ENCODE measurements at places on chromosomes 7 and 10.

GRCh38 chr7:5636914-5637313 lies 144.5 kb downstream of the RNF216 start:
- DNase-seq, result peak; percentile 83

- no peak for DNase-seq
Measured at GRCh38 chr10:30386801-30387588, 37.9 kb upstream of the MTPAP start.

DNA sequence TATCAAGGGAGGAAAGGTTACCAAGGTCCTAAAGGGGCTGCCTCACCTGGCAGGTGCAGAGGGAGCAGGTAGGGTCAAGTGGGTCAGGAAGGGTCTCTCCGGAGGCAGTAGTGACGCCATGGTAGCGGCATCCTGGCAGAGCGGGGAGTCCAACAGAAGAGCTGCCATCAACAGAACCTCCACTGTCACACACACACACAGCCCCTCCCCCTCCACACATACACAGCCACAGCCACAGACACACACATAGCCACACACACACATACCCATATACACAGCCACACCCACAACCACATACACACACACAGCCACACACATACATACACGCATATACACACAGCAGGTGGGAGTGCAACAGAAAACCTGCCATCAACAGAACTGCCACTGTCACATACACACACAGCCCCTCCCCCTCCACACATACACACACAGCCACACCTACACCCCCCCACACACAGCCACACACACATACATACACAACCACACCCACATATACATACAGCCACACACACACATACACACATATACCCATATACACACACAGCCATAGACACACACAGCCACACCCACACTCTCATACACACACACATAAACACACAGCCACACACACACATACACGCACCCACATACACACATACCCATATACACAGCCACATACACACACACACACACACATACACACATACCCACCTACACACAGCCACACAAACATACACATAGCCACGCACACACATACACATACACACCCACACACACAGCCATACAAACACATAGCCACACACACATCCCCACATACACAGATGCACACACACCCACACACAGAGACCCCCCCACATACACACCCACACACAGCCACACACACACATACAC lies 23.1 kb downstream of the KCP start:
- DNase-seq, result no peak

DNA sequence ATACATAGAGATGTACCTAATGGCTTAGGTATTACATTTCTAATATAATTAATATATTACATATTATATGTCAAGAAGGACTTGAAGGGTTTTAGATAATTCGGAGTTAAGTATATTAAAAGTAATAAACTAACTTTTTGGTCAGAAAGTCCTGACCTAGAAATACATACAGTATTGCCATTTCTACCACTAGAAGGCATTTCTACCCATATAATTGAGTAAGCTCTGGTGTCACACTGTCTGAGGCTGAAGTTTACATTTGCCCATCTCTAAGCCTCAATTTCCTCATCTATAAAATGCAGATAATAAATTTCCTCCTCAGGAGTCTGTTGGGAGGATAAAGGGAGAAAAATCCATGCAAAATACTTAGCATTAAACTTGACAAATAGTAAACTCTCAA lies 7.1 kb downstream of the FKBP14 start:
- DNase-seq, result no peak

- no peak for DNase-seq
Measured at GRCh38 chr7:143458263-143458662, 15.0 kb downstream of the TAS2R60 start.

- DNase-seq, result no peak
Measured at GRCh38 chr7:81887098-81888090, 117.5 kb upstream of the HGF start.

DNA sequence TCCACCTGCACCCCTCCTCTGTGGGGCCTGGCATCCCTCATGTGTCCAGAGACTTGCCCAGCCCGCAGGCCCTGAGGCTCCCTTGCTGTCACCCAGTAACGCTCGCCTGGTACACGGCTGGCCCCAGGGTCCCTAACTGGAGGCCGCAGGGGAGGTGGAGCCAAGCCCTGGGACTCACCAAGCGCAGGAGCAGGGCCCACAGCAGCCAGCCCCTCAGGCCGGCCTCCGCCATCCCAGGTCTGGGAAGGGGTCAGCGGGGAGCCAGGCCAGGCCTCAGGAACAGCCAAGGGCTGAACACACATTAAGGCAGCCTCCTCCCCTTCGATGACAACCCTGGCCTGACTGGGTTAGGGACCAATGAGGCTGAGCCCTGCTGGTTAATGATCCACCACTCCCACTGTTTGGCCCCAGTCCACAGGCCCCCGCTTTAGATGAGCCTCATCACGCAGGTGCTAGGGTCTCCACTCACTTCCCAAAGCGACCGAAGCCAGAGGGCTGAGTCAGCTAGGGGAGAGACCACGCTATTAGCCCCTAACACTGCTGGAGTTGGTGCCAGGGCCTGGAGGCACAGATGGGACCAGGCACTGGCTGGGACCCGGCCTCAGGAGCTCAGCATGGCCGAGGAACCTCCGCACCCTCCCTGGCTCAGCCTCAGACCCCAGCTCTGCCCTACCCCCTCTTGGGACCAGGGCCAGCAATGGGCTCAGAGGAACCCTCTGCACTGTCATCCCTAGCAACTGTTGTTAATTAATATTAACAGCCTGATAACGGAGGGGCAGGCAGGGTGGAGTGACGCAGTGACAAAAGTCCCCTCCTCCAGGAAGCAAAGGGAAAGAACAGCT lies at the start of gene NPC1L1:
TSS of gene NPC1L1 (minus strand) at position 303 of the 842 bp plus-strand sequence. CDS start at position 232, 71 bp downstream.
- DNase-seq, result no peak

DNA sequence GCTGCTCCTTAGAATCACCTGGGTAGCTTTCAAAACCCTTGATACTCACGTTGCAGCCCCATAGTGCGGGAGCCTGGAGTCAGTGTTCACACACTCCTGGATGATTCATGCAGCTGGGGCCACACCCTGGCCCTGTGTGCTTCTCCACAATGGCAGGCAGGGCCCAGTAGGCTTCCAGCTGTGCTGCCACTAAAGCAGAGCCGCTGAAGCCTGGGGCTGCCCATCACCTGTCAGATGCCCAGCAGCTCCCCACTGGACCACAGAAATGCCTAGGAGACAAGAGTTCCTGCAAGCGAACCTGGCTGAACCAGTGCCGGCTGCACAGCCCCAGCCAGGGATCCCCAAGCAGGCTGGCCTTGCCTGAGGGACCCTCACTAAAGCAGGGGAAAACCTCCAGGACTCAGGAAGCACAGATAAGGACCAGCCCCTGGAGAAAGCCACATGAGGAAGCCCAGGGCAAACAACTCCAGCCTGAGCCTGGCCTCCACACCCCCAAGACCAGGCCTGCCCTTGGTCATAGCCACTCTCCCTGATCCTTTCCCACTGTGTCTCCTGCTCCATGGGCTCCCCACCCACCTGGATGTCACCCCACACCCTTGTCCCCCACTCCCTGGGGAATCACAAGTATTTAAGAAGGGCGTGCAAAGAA lies 111.9 kb downstream of the GRID1 start:
- DNase-seq, result no peak

DNA sequence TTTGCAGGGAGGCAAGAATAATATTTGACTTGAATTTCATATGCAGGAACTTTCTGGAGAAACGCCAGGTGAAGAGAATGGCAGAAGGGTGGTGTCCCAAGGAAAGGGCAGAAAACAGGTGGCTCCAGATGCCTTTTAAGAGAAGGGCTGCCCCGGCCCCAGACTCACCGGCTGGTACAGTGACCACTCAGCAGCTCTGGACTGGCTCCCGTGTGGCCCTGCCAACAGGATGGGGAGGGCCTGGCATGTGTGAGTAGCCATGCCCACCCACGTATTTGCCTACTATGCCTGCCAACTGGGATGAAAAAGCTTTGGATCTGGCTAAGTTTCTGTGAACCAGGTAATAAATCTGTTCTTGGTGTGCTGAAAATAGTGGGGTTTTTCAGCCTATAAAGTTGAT lies 159.5 kb downstream of the PRKAG2 start:
- no peak for DNase-seq

GRCh38 chr7:74063646-74064045 lies 20.0 kb upstream of the LIMK1 start:
- no peak for DNase-seq

GRCh38 chr7:151020231-151020630 lies 4.1 kb downstream of the ATG9B start:
- no peak for DNase-seq

GRCh38 chr10:23376229-23376655 lies 31.6 kb upstream of the C10orf67 start:
- no peak for DNase-seq

- DNase-seq, result no peak
Measured at GRCh38 chr10:26960308-26960707, 99.5 kb upstream of the ABI1 start.

- DNase-seq, result no peak
Measured at GRCh38 chr7:75920431-75921161, 5.6 kb downstream of the POR start.

DNA sequence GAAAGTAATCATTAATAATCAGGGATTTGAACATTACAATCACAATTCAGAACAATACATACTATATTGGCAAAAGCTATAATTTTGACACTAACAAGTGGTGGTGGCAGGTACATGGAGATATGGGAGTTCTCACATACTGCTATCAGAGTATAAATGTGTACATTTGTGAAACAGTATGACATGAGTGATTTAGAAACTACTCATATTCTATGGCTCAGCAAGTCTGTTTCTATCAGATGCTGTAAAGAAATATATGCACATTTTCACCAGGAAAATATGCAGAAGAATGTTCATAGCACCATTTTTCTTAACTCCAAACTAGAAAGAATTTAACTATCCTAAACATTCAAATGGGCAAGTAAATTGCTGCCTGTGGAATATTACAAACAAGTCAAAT lies 620.0 kb downstream of the SH2D4B start:
- DNase-seq, result no peak

DNA sequence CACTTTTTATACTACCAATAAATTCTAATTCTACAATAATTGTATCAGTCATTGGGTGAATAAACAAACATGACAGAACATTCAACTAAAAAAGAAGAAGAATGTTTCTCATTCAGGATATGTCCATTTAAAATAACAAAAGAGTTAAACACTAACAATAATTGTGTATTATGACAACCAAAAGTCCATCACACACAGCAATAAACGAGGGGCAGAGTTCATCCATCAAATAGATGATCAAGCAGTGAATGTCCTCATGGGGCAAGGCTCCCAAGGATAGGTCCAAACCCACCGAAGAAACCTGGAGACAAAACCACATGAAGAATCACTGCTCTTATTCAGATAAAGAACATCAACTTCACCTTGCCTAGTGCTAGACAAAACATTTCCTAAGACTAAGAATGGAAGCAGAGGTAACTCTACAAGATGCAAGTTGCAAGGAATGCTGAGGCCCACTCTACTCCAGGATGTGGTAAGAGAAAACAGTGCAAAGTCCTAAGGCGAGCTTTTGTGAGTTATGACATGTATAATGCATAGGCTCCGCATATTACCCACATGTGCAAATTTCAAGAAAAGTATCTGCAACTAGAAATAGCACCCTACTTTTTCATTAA lies 115.1 kb downstream of the PARD3 start:
- DNase-seq, result no peak

GRCh38 chr10:3107426-3107961 lies 40.1 kb downstream of the PFKP start:
- DNase-seq, result peak; percentile 87

DNA sequence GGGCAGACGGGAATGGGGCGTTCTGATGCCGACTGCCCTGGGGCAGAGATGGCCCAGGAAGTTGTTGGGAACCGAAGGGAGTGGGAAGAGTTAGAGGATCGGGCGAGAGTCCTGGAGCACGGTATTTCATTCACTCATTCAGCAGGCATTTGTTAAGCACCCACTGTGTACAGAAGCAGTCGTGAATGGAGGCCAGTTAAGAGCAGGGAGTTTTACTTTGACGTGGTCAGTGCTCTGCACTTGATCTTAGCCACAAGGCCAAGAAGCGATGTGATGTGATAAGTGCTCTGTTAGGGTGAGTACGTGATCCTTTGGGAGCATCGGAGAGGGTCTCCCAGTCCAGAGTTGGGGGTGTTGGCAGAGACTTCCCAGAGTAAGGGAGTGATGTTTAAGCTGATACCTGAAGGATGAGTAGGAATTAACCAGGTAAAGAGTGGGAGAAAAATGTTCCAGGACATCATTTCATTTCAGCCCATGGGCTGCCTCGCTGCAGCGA lies 890 bp downstream of the ZFYVE27 start:
- no peak for DNase-seq

DNA sequence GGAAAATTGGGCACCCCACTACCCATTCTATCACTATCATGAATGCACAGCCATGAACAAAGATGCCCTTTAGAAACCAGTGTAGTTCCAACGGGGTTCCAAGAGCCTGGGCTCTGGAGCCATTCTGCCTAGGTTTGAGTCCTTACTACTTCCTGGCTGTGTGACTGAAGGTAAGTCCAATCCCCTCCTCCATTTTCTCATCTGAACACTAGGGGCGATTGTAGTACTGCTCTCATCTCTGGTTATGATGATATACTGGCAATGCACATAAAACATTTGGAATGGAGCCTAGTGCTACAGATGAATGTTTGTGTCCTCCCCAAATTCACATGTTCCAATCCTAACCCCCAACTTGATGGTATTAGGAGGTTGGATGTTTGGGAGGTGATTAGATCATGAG lies 28.1 kb upstream of the CDH23 start:
- no peak for DNase-seq

DNA sequence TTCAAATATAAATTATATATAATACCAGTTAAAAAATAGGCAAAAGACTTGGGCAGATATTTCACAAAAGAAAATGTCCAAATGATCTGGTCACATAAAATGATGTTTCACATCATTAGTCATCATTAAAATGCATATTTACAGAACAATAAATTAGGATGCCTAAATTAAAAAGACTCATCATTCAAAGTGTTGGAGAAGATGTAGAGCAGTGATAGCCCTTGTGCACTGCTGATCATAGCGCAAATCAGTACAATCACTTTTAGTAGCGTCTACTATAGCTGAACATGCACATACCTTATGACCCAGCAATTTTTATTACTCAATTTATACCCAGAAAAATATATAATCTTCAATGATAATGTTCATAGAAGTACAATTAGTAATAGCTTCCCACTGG lies 333.3 kb upstream of the ETV1 start:
- DNase-seq, result no peak
